ENCODE measurements at places on chromosomes 7 and 10.
A peak's percentile ranks its signal among the peaks of the same experiment; 100 is the strongest.

DNA sequence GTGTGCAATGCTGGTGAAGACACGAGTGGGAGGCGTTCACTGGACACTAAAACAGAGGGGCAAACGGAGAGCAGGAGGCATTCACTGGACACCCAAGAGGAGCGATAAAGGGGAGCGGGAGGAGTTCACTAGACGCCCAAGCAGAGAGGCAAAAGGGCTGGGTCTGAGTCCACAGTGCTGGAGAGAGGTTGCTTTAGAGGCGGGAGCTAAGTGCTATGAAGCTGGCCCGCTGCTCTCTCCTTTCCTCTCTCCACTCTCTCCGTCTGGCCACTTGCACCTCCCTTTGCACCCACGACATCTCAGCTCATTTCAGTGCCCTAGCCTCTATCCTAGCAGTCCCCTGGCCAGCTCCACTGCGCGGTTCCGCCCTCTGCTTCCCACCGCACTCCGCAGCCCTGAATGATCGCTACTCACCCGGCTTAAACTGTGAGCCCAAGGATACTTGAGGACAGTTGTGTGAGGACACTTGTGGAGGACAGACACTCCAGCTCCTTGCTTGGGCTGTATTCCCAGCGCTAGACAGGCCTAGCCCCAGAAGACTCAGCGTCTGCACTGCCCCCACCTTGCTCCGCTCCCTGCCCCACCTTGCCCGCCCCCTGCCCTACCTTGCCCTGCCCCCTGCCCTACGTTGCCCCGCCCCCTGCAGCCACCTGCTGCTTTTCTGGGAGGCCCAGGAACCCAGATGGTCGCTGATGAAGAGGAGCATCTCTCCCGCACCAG lies 78.8 kb upstream of the CPXM2 start:
- no peak for DNase-seq

GRCh38 chr10:10513898-10514297 lies 503.8 kb upstream of the CELF2 start:
- DNase-seq, result no peak

- DNase-seq, result no peak
These were observed 14.2 kb downstream of the TFAM start for GRCh38 chr10:58399410-58399809.

DNA sequence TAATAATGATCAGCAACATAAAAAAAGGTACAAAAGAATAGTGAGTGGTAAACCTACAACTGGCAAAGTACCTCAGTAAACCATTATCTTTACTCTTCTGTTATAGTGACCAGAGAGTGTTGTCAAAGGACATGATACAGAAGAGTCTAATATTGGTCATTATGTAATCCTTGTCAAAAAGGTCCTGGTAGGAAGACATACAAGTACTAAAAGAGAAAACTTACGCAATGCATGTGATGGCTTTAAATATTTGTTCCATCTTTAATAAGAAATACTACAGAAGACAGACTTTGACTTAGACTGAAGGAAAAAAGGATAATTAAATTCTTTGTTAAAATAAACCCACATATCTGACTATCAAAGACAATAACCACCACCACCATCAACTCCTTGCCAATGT lies 6.5 kb downstream of the DOCK4 start:
- DNase-seq, result no peak

- DNase-seq, result no peak
These were observed 7.6 kb downstream of the PRXL2A start for GRCh38 chr10:80415734-80416478.

DNA sequence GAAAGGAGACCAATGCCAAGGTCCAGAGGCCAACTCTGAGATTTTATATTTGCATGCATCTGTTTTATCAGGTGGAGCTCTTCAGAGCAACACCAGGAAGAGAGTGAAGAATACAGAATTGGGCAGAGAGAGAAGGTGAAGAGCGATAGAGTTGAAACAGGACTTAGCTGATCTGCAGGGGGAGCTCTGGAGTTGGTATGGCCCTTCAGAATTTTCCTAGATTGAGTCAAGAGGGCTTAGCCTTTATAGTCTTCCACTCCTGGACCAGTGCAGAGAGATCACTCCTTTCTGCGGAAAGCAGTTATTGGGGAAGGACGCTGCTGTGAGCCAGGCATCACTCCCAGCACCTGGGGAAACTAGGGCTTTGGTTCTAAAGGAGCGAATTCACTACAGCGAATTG lies 105.0 kb upstream of the DGKB start:
- DNase-seq, result no peak

- DNase-seq, result no peak
These were observed 58.8 kb upstream of the AKR1E2 start for GRCh38 chr10:4767033-4767814.

DNA sequence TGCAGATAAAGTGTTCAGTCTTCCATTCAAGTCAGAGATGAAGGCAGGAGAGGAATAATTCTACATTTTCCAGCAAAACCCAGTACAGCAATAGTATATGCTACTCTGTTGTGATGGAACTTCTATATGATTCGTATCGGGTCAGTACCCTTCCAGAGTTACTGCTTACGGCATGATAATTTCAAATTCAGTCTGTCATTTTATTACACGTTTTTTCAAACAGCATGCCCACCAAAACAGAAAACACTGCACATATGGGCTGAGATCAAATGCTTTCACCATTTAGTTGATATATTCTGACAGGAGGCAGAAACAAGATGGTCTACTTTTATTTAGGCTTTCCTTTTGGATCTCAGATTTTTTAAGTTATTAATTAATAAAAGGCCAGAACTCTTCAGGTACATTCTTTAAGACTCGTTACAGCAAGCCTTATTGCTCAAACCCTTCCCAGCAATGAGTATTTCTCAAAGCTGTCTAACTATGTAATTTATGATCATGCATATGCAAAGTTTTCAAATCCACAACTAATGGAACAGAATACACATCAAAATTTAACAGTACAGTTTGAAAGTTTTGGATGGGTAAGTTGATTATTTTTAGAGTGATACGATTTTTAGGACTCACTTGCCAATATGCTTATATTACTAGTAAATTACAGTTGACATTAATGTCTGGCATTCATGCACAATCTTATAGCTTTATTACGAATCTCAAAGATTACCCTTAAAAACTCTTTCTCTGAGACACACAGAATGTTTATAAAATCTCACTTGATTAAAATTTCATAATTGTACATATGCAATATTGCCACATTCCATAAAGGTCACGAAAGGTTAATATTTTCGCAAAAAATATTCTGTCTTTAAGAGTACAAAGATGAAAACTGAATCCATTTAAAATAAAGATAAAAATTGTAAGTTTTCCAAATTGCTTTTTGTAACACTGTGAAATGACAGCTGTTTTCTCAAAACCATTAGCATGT lies 91.0 kb downstream of the ANK3 start:
- no peak for DNase-seq

- no peak for DNase-seq
These were observed 163.6 kb downstream of the PPP1R17 start for GRCh38 chr7:31850601-31851000.

DNA sequence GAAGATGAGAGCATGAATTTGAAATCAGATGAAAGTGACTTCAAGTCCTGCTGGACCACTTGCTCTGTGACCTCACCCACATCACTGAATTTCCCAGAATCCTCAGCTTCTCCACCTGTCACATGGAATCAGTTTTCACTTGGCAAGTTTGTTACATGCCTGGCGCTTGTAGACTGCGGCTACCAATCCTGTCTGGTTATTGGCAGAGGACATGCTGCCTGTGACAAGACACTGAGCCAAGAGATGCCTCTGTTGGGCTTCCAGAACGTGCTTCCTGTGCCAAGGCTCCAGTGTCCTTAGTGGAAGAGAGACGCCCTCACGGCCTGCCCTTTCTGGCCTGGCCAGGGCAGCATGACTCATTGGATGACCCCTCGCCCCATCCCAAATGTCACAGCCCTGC lies 4.4 kb upstream of the MYL10 start:
- DNase-seq, result no peak

DNA sequence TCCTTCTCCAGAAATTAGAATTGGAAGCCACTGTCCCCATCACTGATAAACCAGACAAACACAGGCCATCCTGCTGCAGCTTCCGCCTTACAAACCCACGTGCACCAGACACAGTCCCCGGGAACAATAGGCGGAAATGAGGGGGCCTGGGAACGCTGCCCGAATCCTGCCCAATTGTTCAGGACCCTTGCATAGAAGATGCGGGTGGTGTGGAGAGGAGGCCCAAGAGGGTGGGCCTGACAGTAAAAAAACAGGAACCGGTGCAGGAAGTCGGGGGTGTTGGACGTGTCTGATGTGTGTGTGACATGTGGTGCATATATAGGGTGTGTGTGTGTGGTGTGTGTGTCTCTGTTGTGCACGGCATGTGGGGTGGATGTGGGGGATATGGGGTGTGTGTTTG lies 26.5 kb upstream of the CHST15 start:
- DNase-seq, result no peak

DNA sequence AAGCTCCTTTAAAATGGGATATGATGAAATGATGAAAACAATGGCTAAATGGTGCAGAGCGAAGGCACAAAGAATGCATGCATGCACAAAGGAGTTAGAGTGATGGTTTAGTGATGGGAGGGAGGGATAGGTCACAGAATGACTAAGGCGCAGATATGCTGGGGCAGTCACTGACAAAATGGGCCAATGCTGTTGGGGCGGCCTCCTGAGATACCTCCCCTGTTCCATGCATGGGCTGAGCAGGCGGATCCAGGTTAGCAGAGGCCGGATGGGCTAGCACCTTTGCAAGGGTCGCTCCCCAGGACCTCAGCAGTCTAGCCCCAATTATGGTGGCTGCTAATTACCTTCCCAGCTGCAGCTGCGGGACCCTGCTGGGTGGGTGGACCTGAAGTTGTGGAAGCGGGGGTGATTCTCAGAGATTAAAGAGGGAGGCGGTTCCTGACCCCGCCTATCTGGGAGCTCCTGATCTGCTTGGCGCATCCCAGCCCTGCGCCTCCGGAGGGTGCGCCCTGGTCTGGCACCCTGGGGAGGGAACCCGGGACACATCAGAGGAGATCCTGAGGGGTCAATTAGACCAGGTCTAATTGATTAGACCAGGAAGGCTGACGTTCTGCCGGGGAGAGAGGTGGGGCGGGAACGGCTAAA lies 175.0 kb downstream of the CYP26A1 start:
- no peak for DNase-seq

- no peak for DNase-seq
These were observed 502.1 kb downstream of the RPS24 start for GRCh38 chr10:78535716-78536218.

- no peak for DNase-seq
These were observed 27.8 kb downstream of the DENND10 start for GRCh38 chr10:119131512-119132240.

- peak; percentile 81 for DNase-seq
These were observed 44.1 kb downstream of the SFTPD start for GRCh38 chr10:79904671-79905321.

DNA sequence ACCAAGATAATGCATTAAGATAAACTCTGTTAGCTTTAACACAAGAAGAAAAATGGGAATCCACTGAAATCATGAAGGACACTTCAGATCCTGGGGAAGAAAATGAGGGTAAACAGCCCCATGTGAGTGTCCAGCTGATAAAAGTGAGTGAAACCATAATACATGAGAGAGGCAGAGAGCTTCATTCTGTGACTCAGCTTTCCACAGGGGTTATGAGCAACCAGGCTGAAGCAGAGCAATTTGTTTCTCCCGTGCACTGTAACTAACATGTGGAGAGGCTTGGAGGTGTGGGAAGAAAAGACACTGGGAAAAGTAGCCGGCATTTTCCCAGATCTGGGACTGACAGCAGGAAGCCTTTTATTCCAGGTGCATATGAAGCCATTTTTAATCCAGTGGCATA lies 971.7 kb downstream of the ANKRD7 start:
- no peak for DNase-seq

DNA sequence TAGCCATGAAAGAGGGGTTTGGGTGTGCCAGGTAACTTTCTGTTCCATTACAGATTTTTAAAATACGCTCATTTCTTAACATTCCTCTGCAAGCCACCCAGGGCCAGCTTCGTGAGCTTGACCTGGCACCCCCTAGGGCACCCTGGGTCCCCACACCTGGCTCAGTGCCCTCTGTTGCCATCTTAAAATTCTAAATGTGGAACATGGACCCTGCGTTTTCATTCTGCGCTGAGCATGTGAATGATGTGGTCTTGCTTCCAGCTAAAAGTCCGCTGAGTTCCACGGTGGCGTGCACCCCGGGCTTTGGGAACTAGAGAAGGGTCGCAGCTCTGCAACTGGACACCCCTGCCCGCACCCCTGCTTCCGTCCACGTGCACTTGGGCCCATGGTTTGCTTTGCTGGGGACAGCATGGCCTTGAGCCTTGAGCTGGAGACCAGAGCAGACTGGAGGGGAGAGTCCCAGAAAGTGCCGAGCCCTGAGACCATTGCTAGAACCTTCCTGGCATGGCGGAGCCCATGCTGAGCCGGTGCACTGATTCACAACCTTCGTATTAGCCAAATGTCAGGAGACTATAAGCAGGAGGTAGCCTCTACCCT lies 91.1 kb downstream of the RGS10 start:
- DNase-seq, result no peak

- peak; percentile 75 for DNase-seq
These were observed 178.3 kb downstream of the PRKCQ start for GRCh38 chr10:6401558-6402348.

GRCh38 chr7:1169409-1170368 lies 9.7 kb upstream of the ZFAND2A start:
- DNase-seq, result peak; percentile 91

DNA sequence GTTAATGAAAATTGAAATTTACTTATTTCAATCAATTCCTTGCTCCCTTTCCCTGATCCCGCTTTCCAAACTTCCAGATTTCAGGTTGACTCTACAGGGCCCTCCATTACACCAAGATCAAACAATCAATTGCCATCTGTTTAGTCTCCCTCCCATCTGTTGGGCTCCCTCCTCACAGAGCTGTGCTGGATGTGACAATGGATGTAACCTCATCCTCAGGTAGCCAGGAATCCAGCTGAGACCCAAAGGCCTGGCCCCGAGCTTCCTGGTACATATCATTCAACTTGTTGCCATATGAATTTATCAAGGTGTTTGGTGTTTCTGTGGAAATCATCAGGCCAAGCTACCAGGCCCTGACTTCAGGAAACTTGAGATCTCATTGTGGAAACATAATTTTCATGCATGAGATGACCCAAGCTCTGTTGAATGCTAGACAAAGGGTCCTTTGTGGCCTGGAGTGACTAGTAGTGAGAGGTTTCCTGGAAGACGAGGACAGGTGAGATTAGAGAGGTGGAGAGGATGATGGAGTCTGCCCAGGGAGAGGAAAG lies 148.6 kb upstream of the PDE1C start:
- DNase-seq, result no peak

- no peak for DNase-seq
These were observed 266.8 kb downstream of the INHBA start for GRCh38 chr7:41436139-41436538.

GRCh38 chr10:59967079-59967478 lies 60.7 kb upstream of the CCDC6 start:
- DNase-seq, result no peak

DNA sequence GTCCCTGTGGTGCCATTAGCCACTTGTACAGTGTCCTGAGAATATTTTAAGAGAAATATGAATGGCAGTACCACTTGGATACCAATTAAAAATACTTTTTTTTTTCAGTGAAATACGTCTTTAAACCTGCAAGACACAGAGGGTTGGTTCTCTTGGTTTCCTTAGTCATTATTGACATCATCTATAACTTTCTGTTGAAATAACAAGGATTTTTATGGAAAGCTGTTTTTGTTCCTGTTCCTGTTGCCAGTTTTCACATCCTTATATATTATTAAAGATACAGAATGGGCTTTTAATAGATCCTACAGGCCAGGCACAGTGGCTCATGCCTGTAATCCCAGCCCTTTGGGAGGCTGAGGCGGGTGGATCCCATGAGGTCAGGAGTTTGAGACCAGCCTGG lies 579.9 kb downstream of the AUTS2 start:
- no peak for DNase-seq

All from sciatic nerve (tissue), 2 donors.